EL (cell line): ENCODE measurements at places on chromosomes 1 and 21.

DNA sequence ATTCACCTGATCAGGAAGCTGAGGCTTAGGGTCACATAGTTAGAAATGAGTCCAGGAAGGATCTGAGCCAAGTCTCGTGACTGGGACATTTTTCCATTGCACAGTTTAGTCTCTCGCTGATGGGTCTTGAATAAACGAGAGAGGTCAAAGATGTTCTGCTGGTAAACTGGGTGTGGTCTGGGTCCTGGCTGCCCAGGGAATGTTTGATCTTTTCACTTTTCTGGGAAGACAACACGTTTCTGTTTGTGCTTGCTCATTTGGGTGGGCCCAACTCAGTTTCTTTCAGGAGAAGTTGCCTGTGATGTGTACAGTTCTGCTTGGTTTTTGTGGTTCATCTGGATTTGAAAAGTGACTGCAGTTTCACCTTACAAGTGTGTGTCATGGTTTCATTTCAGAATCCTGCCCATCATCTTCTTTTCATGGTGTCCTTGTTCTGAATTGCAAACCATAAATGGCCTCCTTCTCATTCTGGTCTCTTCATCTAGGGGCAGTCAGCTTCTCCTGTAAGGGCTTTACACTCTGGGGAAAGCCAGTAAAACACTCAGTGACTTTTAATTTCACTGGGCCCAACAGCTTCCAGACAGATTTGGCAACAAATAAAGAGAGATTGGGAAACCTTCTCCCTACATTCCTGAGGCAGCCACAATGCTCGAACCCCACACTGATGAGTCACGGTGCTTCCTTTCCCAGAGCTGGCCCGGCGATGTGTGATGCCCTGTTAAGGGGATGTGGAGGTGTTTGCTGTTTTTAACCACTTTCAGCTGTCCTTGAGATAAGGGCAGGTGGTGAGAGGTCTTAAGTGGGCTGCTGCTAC is 7.2 kb upstream of the TACSTD2 start:
- DNase-seq, result peak; percentile 98

GRCh38 chr1:88731475-88732269 is 47.6 kb downstream of the PKN2 start:
- DNase-seq, result peak; percentile 94

DNA sequence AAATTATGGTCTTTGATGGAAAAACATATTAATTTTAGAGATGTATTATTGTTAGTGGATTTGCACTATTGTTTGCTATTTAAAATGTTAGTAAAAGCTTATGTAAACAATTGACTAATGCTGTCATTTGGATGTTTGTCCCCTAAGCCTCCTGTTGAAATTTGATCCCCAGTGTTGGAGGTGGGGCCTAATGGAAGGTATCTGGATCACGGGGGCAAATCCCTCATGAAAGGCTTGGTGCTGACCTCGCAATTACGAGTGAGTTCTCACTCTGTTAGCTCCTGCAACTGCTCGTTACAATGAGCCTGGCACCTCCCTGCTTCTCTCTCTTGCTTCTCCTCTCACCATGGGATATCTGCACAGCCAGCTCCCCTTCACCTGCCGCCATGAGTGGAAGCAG is 14.3 kb downstream of the TMEM35B start:
- no peak for DNase-seq

DNA sequence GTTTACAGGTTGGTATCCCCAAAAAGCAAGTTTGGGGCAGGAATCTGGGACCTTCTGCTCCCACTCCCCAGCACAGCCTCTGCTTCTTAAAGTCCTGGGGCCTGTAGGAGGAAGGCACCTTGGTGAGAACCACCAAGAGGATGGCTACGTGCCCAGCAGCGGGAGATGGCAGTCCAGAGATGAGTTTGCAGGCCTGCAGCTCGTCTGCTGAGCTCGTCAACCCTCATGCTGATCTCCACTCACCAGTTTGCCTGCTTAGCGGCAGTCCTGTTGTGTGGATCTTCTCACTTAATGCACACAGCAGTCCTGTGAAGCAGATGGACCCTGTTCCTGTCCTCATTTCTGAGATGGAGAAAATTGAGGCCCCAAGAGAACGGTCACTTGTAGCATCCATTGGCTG is 160.5 kb downstream of the DYRK1A start:
- DNase-seq, result no peak

DNA sequence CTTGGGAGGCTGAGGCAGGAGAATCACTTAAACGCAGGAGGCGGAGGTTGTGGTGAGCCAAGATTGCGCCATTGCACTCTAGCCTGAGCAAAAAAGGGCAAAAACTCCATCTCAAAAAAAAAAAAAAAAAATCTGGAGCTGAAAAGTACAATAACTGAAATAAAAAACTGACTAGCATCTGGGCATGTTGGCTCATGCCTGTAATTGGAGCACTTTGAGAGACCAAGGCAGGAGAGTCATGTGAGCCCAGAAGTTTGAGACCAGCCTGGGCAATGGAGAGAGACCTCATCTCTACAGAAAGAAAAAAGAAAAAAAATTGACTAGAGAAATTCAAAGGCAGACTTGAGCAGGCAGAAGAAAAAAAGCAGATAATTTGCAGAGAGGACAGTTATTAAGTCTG is 18.1 kb downstream of the CLDN19 start:
- no peak for DNase-seq

DNA sequence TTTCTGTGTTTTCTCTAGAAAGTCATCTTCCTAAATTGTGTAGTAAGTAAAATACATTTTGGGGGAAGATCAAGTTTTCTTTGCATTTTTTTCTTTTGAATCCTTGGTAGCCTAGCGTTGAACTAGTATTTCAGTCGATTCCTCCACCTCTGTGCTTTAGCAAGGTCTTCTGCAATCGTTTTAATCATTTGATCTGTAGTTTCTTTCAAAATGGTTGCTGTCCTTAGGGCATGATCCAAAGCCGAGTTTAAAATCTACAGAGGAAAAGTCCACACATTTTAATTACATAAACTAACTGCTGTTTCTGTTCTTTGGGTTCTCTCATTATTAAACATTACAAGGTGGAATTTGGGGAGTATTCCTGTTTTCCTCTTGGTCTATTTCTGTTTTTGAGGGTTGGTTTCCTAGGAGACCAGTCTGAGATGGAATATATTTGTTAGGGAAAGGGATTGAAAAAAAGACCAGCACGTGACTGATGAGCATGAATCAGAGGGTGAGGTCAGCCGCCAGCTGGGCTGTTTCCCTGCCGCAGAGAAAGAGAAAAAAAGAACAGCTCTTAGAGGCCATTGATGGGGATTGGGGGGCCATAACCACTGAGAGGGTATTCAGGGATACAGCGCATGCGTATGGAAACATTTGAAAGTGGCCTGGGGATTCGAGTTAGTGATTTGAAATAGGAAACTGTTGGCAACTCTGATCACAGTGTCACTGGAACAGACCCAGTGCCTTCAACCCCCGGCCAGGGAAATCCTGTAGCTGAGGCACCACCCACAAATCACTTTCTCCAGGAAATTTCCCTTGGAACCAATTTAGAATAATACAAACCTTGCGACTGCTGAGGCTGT is 40.6 kb downstream of the AKNAD1 start:
- DNase-seq, result peak; percentile 90

DNA sequence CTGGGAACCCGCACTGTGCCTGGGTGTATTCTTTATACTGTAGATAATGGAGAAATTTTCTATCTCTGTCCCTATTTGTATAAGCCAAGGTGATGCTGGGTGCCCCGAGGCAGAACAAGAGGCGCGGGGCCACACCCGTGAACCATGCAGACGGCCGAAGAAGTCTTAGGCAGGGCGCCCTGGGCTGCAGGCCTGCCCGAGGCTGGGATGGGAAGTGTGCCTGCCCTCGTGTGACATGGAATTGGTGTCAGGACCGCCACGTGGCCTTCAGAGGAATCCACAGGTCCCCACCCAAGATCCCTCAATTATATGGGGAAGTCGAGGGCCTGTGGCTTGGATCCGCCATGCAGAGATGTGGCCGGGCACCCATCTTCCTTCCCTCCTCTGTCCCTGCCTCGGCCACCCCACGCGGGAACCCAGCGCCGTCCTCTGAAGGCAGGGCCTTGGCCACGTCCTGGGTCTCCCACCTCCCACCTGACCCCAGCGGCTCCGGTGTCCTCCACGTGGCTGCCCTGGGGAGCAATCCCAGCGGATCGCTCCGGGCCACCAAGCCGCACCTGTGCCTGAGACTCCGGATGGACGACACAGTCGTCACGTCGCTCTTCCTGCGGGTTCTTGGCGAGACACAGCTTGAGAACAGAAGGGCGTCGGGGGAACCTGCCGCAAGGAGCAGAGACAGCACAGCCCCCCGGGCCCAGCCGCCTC is 19.9 kb upstream of the ARHGEF16 start:
- DNase-seq, result no peak

DNA sequence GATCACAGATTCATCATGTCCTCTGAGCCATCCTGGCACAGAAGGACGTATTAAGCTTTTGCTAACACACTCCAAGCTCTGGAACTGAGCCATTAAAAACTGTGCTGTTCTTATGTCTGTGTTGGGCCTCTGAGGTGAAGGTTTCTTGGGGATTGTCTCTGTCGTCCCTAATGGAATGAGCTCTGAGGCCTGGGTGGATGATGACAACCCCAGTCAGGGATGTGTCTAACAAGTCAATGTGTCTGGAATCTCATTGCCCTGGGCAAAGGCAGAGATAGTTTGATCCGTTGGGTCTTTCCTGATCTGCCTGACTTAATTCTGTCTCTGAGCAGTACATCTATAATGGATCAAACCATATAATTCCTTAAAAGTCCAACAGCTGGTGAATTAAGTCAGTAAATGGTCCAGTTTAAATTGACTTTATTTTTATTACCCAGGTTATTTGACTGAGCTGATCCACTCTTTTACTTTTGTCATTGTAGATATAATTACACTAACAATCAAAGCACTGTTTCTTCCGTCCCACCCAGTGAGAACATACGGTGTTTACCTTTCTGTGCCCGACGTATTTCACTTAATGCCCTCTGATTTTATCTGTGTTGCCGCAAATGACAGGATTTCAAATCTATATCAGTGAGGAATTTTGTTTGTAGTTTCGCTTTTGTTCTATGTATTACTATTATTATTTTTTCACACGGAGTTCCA is 38.8 kb upstream of the OR2B11 start:
- peak; percentile 14 for DNase-seq

GRCh38 chr1:101161619-101162018 is 75.2 kb upstream of the S1PR1 start:
- no peak for DNase-seq

GRCh38 chr1:42279055-42279454 is 56.0 kb downstream of the FOXJ3 start:
- no peak for DNase-seq

GRCh38 chr1:53323316-53323715 is 4.6 kb downstream of the LRP8 start:
- DNase-seq, result no peak

GRCh38 chr1:160207771-160208556 is 2.8 kb downstream of the PEA15 start:
- no peak for DNase-seq
